ENCODE measurements at places on chromosomes 12 and 14.

DNA sequence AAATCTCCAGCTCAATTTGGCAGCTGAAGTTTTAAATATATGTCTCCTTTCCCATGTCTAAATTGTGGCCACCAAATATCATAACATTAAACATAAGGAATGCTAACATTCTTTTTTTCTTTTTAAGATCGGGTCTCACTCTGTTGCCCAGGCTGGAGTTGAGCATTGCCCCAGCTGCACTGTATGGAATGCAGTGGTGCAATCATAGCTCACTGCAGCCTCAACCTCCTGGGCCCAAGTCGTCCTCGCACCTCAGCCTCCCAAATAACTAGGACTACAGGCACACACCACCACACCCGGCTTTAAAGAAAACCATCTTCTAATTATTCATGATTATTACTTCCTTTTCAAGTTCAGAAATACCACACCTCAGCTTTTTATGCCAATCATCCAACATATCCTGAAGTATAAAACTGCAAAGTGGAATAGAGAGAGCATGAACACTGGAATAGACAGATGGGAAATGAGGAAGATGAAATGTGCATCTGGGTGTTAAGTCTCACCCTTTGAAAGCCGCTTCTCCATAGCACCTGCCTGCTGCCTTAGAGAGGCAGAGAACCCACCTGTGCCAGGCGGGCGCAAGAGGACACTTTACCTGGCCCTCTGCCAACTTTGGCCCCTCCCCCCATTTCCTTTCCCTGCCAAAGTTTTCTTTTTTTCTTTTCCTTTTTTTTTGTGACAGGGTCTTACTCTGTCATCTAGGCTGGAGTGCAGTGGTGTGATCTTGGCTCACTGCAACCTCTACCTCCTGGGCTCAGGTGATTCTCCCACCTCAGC lies 2.8 kb upstream of the EML1 start:
- peak; percentile 83 for DNase-seq

GRCh38 chr12:75611041-75611440 lies 99.6 kb upstream of the KRR1 start:
- DNase-seq: no peak

DNA sequence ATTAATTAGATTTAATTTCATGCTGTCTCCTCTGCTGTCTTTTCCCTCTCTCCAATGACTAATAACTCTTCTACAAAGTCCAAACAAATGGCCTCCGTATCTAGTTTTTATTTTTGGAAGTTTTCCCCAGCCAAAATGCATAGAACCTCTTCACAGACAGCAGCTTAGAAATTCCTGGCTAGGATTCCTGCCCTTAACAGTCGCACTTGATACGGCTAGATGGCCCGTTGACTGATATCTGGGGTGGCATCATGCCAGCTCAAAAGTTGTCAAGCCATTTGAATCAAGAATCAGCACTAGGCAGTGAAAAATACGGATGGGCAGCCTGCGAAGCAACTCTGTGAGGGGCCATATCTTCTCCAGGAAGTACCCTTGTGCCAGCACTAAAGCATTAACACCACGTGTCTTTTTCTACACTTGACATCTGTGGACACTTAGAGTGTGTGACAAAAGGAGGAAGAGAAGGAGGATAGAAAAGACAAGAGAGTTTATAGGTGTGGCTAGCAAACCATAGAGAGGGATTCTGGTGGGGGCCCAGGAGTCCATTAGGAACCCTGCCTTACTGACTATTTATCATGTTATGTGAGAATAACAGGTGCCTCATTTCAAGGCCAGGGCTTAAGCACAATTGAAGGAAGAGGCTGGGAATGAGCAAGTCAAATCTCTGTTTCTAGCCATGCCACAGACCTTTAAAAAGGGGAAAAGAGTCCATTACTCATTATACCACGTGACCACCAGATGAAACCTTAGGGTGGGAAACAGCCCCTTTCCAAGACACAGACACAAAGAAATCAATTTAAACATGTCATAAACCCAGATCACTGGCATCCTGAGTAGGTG lies 39.2 kb upstream of the KRR1 start:
- DNase-seq: peak; percentile 25

DNA sequence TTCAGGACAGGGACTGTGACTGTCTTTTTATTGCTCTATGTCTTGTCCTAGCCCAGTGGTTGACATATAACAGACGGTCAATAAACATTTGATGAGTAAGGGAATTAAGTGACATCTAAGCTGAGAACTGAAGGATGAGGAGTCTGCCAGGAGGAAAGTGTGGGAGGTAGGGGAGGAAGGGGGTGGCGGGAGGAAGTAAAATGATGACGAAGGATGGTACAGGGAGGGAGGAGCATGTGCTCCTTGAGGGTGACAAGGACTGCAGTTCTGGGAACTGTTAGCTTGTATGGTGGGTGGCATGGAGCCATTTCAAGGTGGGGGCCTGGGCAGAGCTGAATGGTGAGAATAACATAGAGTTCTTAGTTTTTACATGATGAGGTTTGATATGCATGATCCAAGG lies 64.4 kb downstream of the RGS6 start:
- DNase-seq: no peak

- DNase-seq: no peak
These were observed 77.3 kb downstream of the NOS1 start for GRCh38 chr12:117284140-117284539.

DNA sequence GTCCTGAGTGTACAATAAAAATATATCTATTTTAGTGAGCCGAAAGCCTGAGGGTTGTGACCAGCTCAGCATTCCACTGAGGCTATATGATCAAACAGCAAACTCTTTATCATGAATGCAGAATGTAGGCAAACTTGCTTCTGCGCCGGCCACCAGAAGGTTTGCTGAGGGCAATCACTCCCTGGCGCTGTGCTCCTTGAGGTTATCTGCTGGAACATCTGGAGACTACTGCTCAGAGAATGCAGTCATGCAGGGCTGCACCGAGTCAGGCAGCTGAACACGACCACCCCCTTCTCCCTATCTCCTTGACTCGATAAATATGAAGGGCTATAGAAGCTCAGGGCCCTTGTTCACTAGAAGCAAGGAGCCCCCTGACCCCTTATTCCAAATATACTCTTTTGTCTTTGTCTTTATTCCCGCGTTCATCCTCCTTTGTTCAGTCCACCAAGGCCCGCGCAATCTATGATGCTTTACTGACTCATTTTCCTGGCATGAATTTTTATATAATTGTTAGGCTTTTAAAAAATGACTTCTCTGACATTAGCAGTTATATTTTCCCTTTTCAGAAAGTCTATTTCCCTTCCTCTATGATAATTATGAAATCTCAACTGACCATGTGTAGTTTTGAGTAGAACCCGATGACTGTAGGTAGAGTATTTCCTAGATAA lies 1089.3 kb downstream of the SLC16A7 start:
- DNase-seq: no peak

DNA sequence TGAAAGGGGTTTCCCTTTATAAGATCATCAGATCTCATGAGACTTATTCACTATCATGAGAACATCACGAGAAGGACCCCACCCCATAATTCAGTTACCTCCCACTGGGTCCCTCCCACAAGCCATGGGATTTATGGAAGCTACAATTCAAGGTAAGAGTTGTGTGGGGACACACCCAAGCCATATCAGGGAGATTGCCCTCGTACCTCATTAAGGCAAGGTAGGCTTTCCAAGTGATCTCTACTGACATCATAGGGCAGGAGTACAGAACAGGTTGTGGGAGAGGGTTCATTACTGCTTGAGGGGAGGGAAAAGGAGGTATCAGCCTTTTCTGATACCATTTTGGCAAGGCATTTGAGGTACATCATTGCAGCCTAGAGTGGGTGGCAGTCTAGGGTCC lies 524.6 kb downstream of the PRKD1 start:
- no peak for DNase-seq

DNA sequence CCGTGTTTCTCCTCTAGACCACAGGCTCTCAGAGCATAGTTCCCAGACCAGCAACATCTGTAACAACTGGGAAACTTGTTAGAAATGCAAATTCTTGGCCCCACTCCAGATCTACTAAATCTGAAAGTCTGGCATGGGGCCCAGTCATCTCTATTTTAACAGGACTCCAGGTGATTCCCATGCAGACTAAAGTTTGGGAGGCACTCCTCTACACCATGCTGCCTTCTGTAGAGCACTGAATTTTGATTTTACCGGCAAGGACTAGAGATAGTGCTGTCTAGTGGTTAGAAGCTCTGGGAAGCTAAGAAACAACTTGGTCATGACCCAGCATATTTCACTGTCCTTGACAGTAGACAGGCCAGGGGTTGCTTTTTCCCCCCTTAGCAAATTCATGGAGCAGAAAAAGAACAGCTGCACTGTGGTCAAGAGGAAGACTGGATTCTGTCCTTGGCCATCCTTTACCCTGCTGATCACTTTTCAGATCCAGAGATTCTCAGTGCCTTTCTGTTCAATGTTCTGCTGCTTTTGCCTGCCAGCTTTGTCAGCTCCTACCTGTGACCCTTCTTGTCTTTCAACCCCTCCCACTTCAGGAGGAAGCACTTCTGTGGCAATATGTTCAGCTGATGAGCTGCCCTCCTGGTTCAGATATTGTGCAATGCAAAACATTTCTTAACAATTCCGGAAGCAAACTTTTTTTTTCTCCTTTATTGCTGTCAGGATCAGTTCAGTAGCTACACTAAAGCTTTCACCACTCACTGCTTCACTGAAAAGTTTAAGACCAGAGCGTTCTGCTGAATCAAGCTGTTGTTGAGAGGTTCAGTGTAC lies 133.8 kb upstream of the NUDT4 start:
- peak; percentile 94 for DNase-seq

All from DMS79 treated with DMSO at 0.1 percent for 48 hours (cell line).